Retinal pigment epithelial cell (primary cell): ENCODE measurements at places on chromosomes 6 and 20.

DNA sequence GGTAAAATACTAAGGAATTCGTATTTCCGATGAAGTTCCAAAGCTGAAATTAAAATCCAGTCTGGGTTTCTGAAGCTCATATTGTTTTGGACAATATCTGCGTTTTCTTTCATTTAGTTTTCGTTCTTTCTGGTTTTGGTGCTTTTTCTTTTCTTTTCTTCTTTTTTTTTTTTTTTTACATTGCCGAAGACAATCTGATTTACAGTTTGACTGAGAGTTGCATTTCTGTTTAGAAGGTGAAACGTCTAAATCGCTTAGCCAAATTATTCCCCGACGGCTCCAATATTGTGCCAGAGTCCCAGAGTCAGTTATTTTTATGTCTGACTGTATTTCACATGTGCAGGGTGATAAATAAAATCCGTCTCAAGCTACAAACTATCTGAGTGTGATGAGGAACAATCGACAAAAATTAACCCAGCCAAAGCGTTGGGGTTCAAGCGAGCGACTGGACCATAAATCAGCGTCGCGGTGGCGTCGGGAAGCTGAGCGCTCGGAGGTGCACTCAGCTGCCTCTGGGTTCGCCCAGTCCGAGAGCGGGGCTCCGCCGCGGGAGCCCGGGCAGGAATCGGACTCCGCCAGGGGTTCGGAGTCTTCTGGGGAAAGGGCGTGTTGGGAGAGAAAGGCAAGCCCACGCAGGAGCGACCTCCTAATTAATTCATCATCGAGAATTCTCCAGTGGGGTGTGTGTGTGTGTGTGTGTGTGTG is 8.2 kb upstream of the TBX18 start:
- DNase-seq, result no peak

DNA sequence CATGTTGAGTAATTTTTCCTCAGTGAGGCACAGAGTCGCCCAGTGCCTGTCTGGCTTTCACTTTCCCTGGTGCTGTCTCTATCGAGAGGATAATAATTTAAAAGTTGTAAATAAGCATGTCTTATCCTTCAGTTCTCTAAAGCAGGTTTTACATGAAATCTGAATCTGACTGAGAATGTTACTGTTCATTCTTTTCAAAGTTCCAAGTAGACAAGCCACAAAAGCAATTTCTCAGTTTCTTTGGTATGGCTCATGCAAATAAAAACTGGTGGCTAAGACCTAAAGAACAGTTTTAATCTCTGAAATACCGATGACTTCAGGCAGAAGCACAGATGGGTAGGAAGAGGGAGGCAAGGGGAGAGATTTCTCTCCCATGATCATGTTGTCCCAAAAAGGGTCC is 87.6 kb upstream of the GCM1 start:
- no peak for DNase-seq

GRCh38 chr6:45094831-45095230 is 233.3 kb upstream of the RUNX2 start:
- DNase-seq, result no peak

DNA sequence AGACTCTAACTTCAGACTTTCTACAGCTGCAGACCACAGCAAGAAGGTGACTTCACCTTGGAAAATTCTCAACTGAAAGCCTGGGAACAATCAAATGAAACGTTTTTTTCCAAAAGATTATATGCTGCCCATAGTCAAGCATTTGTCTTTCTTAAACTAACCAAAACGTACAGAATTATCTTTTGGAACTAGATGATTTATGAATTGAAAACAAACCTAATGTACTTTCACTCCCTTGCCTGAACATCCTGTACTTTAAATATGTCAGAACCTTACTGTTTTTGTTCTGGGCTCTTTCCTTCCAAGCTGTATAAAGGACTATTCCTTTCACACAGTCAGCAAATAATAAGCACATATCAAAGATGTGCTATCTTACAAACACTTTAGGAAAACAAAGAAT is 62.4 kb upstream of the TNFAIP3 start:
- no peak for DNase-seq

GRCh38 chr6:121664158-121664557 is 228.7 kb downstream of the GJA1 start:
- DNase-seq, result no peak
